ENCODE measurements at places on chromosomes 6 and 20. TPM values are rescaled to one million over a fixed set of nuclear protein-coding genes. Genes with fewer than 3 reads are reported as not detected.

The EYS gene
- not detected for total RNA-seq

The CLPSL2 gene
- total RNA-seq = not detected

The FITM2 gene
- 5.8 TPM for total RNA-seq

The TRIM39 gene
- total RNA-seq = 8.7 TPM

The ADGRB3 gene
- 6.0 TPM for total RNA-seq

The HLA-DRB1 gene
- total RNA-seq = not detected

The LY6G6D gene
- not detected for total RNA-seq

The PLN gene
- total RNA-seq = 0.45 TPM

The NMBR gene
- total RNA-seq = not detected

The POPDC3 gene
- 59.6 TPM for total RNA-seq

The SPATA25 gene
- 2.1 TPM for total RNA-seq

GRCh38 chr20:16639027-16639941, 66.0 kb upstream of the KIF16B start:
- DNase-seq = no peak

DNA sequence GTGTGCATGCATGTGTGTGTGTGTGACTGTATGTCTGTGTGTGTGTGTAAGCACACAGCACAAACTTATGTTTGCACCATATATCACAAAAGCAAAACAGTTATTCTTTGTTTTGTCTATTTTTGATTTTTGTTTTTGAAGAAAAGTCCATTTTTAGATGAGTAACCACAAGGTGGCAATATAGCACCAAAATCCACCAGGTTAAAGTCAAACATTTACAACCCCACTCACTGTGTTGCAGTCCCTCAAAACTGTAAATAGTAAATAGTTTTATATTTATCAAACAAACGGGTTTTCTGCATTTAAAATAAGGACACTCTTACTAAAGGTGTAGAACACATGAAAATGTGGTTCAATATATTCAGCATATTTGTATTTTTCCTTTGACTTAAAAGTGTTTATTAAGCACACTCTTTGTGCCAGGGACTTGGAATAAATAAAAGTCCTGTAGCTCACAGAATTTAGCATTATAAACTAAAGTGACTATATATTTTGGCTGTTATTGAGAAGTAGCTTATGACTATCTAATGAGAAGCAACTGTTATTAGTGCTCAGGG, 118.5 kb downstream of the GFRAL start:
- peak; percentile 73 for DNase-seq

GRCh38 chr20:53287357-53288042, 306.1 kb downstream of the ZNF217 start:
- DNase-seq = peak; percentile 17

DNA sequence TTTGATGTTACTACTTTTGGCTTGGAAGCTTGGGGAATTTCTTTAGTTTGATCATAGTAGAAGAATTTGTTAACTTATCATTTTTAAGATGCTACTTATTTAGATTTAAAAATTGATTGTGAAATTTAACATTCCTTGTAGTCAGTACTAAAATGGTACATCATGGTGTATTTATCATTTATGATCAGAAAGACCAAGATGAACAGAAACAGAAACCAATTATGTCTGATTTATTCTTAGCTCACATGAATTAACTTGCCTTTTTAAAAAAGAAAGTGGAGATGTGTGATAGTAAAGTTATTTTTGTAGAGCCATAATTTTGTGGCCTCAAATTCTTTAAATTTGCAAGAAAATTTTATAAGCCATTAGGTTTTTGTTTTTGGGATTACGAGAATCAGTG, 77.6 kb downstream of the LIN28B start:
- no peak for DNase-seq

DNA sequence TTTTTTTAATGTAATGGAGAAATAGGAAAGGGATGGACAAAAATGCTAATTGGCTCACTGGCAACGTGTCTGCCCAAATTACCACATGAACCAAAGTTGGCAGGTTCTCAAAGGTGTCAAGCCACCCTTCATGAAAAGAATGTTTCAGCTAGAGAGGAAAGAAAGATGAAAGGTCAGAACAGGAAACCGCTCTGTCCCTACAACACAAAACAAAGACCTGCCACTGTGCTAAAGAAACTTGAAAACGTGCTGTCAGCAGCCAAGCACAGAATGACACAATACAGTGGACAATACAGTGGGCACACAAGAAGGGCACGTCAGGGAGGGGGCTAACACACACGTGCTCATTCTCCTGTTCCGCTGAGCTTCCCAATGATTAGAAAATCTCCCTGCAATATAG, 4.9 kb downstream of the PREP start:
- no peak for DNase-seq

GRCh38 chr6:15616261-15616660, 46.6 kb downstream of the DTNBP1 start:
- no peak for DNase-seq

DNA sequence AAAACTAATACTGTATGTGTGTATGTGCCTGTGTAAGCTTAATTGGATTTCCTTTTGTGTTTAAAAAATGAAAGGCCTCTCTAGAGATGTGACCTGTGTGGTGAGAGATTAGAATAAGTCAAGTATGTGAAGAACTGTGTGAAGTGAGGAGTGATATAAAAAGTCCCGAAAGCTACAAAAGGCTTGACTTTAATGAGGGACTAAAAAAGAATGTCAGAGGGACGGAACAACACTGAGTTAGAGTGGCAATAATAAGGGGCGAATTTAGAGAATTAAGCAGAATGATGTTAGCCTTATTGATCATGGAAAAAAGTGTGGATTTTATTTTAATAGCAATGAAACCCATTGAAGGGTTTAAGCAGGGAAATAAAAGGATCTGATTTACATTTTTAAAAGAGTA, 1281.2 kb upstream of the ADGRB3 start:
- no peak for DNase-seq

GRCh38 chr6:148608199-148608951, 138.5 kb upstream of the UST start:
- DNase-seq = no peak

- DNase-seq = no peak
These were observed 121.4 kb upstream of the TRAF3IP2 start for GRCh38 chr6:111727041-111727440.

DNA sequence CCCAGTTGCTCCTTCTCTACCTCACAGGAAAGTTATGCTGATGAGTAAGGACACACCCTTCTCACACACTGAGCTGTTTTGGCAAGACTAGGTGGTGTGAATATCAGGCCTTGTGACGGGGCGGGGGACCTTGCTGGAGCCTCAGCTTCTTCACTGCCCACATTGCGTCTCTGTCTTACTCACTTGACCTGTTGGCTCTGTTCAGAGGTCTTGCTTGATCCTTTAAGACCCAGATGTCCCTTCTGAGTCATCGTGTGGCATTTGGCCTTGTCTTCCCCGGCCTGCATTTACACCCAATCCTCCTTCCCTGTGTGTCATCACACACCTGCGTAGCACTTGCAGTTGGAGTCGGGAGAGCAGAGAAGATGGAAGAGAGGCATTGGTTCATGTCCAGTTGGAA, 8.3 kb upstream of the PRND start:
- DNase-seq = no peak

DNA sequence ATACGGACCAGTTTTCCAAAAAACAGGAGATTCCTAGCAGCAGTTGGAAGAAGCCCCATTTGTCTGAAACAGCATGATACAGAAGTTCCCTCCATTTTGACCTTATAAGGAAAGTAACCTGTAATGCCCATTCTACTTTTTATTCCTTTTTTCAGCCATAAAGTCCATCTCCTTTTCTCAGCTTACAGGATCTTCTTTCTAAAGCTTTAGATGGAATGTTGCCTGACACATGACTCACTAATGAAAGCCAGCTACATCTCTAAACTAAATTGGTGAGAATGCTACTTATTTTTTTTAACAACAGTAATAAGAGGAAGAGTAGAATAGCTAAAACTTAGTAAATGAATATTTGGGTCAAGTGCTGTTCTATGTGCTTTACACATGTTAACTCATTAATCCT, 234.1 kb downstream of the CDH26 start:
- DNase-seq = no peak

- no peak for DNase-seq
These were observed 18.8 kb downstream of the HLA-E start for GRCh38 chr6:30507849-30508827.

- DNase-seq = no peak
These were observed 7.4 kb downstream of the PERP start for GRCh38 chr6:138099832-138100231.

GRCh38 chr20:24431279-24432045, 38.0 kb upstream of the SYNDIG1 start:
- DNase-seq = no peak

Data from SJCRH30 (cell line).